ENCODE measurements at places on chromosomes 2 and 18. TPM values are rescaled to one million over a fixed set of nuclear protein-coding genes. Genes with fewer than 3 reads are reported as not detected.

GRCh38 chr2:28408764-28409599 lies 16.3 kb downstream of the FOSL2 start:
- peaks cover 100% of the 10 kb centered on the region for H3K36me3 ChIP-seq
- DNase-seq = peak; percentile 46
- no peaks in the 10 kb centered on the region for H3K27me3 ChIP-seq
- H3K4me3 ChIP-seq = no peak overlapping the region
- peaks cover 39% of the 10 kb centered on the region for H3K4me1 ChIP-seq

GRCh38 chr2:238614376-238614775 lies 187.6 kb downstream of the ASB1 start:
- H3K4me3 ChIP-seq = no peak overlapping the region
- H3K36me3 ChIP-seq = no peaks in the 10 kb centered on the region
- no peak overlapping the region for H3K27ac ChIP-seq
- DNase-seq = no peak
- no peaks in the 10 kb centered on the region for H3K4me1 ChIP-seq

DNA sequence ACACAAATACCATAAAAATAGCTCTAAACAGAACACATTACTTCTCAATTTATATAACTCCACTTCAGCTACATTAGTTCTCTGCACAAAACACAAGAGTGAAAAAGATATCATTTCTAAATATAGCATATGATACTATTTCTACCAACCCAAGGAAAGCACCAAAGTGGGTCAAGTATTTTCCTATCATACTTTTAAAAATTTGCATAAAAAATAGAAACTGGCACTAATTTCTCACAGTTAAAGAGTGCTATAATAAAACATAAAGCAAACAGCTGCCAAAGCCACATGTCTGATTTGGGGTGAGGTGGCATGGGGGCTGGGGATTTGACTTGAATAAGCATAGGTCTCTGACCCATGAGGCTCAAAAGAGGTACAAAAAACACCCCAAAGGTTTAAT lies 61.5 kb downstream of the BARD1 start:
- H3K4me3 ChIP-seq = no peak overlapping the region
- H3K27ac ChIP-seq = peak overlapping the region; percentile 66
- H3K27me3 ChIP-seq = no peaks in the 10 kb centered on the region
- peaks cover 11% of the 10 kb centered on the region for H3K4me1 ChIP-seq
- H3K36me3 ChIP-seq = peaks cover 26% of the 10 kb centered on the region

DNA sequence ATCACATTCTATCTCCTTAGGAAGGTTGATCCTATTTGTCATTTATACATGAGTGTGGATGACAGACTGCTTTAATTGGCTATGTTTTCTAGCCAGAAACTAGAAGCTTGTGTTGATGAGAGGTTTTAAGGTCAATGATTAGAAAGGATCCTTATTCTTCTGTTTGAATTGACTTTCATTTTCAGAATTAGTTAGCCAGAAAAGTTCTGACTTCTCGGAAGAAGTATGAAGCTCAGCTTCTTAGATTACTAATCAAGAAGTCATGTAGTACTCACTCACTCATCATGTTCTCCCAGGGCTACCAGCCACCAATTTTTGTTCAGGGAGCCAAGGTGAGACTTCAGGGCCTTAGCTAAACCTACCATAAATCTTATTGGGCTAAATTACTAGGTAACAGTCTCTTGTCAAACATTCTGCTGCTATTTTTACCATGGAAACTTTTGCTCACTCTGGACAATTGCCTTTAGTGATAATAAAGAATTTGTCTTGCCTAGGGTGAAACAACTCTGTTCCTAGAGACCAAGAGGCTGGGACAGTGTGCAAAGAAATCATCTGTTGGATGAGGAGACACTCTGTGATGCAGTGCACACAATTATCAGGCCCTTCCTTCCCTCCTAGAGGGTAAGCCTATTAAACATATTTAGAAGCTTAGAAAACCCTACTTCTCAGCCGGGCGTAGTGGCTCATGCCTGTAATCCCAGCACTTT lies 111.6 kb upstream of the DNMT3A start:
- no peak overlapping the region for H3K27ac ChIP-seq
- H3K27me3 ChIP-seq = no peaks in the 10 kb centered on the region
- no peak overlapping the region for H3K4me3 ChIP-seq
- no peak for DNase-seq
- H3K4me1 ChIP-seq = no peaks in the 10 kb centered on the region

- H3K36me3 ChIP-seq = no peaks in the 10 kb centered on the region
- no peak for DNase-seq
- no peaks in the 10 kb centered on the region for H3K4me1 ChIP-seq
- H3K27me3 ChIP-seq = no peaks in the 10 kb centered on the region
These were observed 73.6 kb downstream of the CYBRD1 start for GRCh38 chr2:171595896-171596295.

DNA sequence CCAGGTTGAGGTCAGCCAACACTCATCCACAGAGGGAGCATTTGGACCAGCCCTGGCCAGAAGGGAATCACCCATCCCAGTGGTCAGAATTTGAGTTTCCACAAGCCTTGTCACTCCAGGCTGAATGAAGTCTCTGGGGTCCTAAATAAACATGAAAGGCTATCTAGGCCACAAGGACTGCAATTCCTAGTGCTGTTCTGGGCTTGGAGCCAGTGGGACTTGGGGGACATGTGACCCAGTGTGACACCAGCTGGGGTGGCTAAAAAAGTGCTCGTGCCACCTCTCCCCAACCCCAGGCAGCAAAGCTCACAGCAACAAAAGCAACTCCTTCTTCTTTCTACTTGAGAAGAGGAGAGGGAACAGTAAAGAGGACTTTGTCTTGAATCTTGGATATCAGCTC lies 91.7 kb downstream of the MDH1 start:
- DNase-seq = no peak
- H3K36me3 ChIP-seq = no peaks in the 10 kb centered on the region
- H3K4me3 ChIP-seq = no peak overlapping the region

- no peak overlapping the region for H3K4me3 ChIP-seq
- no peak for DNase-seq
- H3K27me3 ChIP-seq = no peaks in the 10 kb centered on the region
- H3K36me3 ChIP-seq = no peaks in the 10 kb centered on the region
- H3K27ac ChIP-seq = no peak overlapping the region
- H3K4me1 ChIP-seq = no peaks in the 10 kb centered on the region
These were observed 475.2 kb upstream of the UBE2E3 start for GRCh38 chr2:180505203-180505602.

- H3K27me3 ChIP-seq = no peaks in the 10 kb centered on the region
- no peak overlapping the region for H3K27ac ChIP-seq
- H3K36me3 ChIP-seq = no peaks in the 10 kb centered on the region
- H3K4me3 ChIP-seq = no peak overlapping the region
These were observed 99.9 kb downstream of the PARD3B start for GRCh38 chr2:204645018-204645773.

GRCh38 chr2:222561817-222562645 lies 93.9 kb downstream of the FARSB start:
- peaks cover 1% of the 10 kb centered on the region for H3K27me3 ChIP-seq
- no peak overlapping the region for H3K27ac ChIP-seq
- DNase-seq = no peak

DNA sequence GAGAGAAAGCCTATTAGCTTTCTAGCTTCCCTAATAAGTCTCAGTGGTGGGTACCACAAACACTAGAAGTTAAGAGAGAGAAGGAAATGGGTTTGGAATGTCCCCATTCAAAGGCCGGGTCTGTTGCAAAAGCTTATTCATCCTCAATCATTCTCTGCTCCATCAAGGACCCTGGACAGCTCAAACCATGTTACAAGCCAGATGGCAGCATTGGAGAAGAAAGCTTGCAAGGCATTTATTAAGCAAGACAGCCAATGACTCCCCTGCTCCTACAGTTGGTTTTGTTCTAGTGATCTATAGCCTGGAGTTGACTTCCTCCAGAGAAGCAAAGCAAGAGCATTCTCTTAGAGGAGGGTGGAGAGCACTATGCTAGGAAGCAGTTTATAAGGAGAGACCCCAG lies 86.9 kb upstream of the LMAN1 start:
- no peaks in the 10 kb centered on the region for H3K4me1 ChIP-seq
- no peaks in the 10 kb centered on the region for H3K36me3 ChIP-seq
- no peak for DNase-seq
- no peak overlapping the region for H3K4me3 ChIP-seq
- no peaks in the 10 kb centered on the region for H3K27me3 ChIP-seq
- no peak overlapping the region for H3K27ac ChIP-seq

GRCh38 chr2:190197143-190197720 lies 122.4 kb downstream of the HIBCH start:
- H3K4me1 ChIP-seq = no peaks in the 10 kb centered on the region
- no peak for DNase-seq
- H3K4me3 ChIP-seq = no peak overlapping the region
- peaks cover 7% of the 10 kb centered on the region for H3K36me3 ChIP-seq
- no peaks in the 10 kb centered on the region for H3K27me3 ChIP-seq
- no peak overlapping the region for H3K27ac ChIP-seq

- no peaks in the 10 kb centered on the region for H3K36me3 ChIP-seq
- no peak overlapping the region for H3K27ac ChIP-seq
- no peak overlapping the region for H3K4me3 ChIP-seq
- no peaks in the 10 kb centered on the region for H3K27me3 ChIP-seq
These were observed 195.4 kb upstream of the ARL4C start for GRCh38 chr2:234691968-234692955.

DNA sequence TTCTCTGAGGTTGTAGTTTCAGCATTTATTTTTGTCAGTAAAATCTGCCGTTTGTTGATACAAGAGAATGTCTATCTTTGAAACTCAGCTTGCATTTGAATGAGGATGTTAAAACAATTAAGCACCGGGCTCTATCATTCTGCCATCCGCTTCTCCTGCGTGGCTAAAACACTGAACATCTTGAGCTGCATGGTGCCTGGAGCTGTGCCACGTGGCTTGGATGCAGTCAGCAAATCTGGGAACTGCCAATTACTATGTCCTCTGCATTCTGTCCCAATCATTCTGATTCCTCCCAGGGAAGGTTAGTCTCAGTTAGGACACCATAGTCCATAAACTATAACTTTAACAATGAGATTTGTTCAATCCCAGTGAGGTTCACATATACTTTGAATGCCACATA lies 598.4 kb downstream of the FBXO15 start:
- no peak for DNase-seq
- H3K4me3 ChIP-seq = no peak overlapping the region
- H3K27me3 ChIP-seq = no peaks in the 10 kb centered on the region
- H3K27ac ChIP-seq = no peak overlapping the region
- no peaks in the 10 kb centered on the region for H3K36me3 ChIP-seq

Gene KRCC1
- 22.9 TPM for total RNA-seq

Gene DYNAP
- total RNA-seq = not detected

Gene RTP5
- not detected for total RNA-seq

Gene CCDC74B
- not detected for total RNA-seq

Gene SERPINB10
- total RNA-seq = 0.39 TPM

Gene ALKAL2
- 0.49 TPM for total RNA-seq

Gene RFTN2
- 5.4 TPM for total RNA-seq

Gene C2orf15
- not detected for total RNA-seq

Gene RGPD5
- total RNA-seq = 48.9 TPM

Gene IL36A
- not detected for total RNA-seq

Gene RALBP1
- 40.6 TPM for total RNA-seq

Gene SERPINB11
- total RNA-seq = not detected

Gene ZAP70
- 0.94 TPM for total RNA-seq
